Right renal cortex interstitium (tissue), 3 donors: ENCODE measurements at places on chromosomes 11 and 22. TPM values are rescaled to one million over a fixed set of nuclear protein-coding genes. Genes with fewer than 3 reads are reported as not detected.

- DNase-seq: no peak
Observed at GRCh38 chr11:1835671-1836010, 851 bp downstream of the SYT8 start.

DNA sequence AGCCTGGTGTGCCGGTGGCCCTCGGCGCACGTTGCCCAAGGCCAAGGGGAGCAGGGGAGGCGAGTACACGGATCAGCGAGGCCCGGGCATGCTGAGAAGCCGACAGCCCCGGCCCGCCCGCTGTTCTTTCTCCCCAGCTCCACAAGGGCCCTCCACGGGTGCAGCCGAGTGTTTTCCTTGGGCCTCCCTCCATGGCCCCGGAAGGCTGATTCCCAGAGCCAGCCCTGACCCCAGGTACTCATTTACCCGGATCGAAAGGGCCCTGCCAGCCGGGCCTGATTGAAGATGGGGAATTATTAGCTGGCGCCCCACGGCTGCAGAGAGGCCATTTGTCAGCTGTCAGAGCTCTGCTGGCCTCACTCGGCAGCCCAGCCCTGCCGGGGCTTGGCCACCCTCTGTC is 53.1 kb downstream of the WNT7B start:
- DNase-seq: no peak

- no peak for DNase-seq
Observed at GRCh38 chr11:118033443-118033842, 43.4 kb upstream of the TMPRSS4 start.

GRCh38 chr11:22276535-22276934 is 61.6 kb upstream of the SLC17A6 start:
- no peak for DNase-seq

The OR2AG1 gene
- not detected for polyA plus RNA-seq

The OR8D4 gene
- not detected for polyA plus RNA-seq
